HEK293T (cell line): ENCODE measurements at places on chromosomes 12 and 14.

GRCh38 chr12:17016116-17016864, 410.3 kb upstream of the LMO3 start:
- no peak for DNase-seq

- no peak for DNase-seq
These were observed 76.7 kb upstream of the ELK3 start for GRCh38 chr12:96117460-96117859.

DNA sequence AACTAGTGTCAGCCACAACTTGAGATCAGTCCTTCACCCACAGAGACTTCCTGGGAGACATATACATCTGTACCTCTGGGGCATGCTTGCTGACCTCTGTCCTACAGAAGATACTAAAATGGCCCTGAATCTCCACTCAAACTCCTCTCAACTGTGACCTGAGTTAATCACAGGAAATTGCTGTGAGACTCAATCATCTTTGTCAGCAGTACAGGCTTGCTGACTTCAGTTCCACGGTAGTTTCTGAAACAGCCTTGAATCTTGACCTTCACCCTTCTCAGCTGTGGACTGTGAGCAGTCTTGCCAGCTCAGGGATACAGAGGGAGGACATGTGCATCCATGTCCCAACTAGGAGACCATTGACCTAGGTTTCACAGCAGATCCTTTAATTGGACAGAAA, 1.4 kb upstream of the KLRC1 start:
- DNase-seq, result no peak

GRCh38 chr12:93706824-93707223, 29.6 kb downstream of the CRADD start:
- DNase-seq, result no peak

DNA sequence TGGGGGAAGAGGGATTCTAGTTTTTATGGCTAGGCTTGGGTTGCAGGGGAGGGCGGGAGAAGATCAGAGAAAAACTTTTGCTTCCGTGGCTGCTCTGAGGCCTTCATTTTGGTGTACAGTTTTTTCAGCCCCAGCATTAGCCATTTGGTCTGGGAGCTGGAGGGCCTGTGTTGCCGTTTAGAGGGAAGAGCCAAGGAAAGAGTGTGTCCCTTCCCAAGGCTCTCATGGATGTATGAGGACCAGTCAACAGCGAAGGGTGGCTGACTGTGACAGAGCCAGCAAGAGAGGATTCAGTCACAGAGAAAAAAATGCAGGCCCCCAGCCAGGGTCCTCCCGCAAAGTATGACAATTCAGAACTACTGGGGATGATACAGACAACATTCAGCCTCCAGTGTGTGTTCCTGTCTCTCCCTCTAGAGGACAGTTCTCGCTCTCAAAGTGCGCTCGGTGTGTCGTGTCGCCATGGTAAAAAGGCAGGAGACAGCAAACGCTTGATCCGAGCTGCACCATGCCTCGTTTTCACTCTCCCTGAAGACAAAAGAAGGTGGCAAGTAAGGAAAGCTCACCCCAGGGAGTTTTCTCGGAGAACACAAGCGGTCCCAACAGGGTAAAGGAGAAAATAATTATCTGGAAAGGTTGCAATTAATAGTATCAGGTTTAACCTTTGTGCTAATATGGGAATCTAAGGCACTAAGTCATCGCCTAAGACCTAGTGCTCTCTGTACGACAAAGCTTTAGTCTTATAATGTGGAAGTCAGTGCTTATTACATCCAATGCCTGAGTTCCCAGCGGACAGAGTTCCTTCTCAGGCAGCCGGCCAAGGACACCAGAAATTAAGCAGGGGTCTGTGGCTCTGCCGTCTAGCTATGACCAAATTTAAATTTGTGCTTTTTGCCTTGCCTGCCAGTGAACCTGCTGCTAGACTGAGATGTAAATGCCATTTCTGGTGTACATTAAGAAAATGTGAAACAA, 157.3 kb upstream of the PLXNC1 start:
- DNase-seq, result no peak

DNA sequence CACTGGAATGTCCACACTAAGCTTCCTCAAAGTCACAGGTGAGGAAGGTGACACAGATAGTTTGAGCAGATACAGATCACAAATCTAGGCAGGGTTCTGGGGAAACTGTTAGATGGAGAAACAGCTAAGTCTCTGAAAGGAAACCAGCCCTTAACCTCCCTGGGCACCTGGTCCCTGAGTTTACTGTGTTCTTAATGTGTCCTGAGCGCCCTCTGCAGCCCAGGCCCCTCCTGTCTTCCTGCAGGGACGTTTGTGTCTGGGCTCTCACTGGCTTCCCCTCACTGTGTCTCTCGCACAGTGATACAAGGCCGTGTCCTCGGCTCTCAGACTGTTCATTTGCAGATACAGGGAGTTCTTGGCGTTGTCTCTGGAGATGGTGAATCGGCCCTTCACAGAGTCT, 684.3 kb downstream of the TMEM121 start:
- no peak for DNase-seq

- DNase-seq, result no peak
These were observed 10.3 kb downstream of the CTSG start for GRCh38 chr14:24565766-24566165.

- DNase-seq, result no peak
These were observed 79.0 kb downstream of the WDR20 start for GRCh38 chr14:102218688-102219087.

GRCh38 chr14:103524002-103524935, 1.6 kb upstream of the CKB start:
- no peak for DNase-seq

GRCh38 chr12:105420046-105420445, 89.6 kb downstream of the C12orf75 start:
- DNase-seq, result no peak

DNA sequence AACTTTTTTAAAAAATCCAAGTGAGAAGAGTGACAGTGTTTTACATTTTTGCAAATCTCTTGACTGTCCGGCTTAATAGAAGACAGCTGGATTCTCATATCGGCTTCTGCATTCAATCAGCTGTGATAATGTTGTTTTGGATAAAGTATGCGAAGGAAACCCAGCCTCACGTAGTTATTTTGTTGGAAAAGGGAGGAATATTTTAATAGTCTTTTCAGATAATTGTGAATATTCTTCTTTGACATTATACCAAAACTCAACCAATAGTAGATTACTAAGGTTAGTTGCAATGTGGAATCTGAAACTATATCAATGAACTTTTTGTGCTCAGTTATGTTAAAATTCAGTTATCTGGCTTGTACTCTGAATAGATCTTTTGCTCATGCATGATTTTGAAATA, 276.5 kb downstream of the ZFP36L1 start:
- no peak for DNase-seq

- DNase-seq, result peak; percentile 20
These were observed 55.9 kb upstream of the SEL1L start for GRCh38 chr14:81589381-81590065.

DNA sequence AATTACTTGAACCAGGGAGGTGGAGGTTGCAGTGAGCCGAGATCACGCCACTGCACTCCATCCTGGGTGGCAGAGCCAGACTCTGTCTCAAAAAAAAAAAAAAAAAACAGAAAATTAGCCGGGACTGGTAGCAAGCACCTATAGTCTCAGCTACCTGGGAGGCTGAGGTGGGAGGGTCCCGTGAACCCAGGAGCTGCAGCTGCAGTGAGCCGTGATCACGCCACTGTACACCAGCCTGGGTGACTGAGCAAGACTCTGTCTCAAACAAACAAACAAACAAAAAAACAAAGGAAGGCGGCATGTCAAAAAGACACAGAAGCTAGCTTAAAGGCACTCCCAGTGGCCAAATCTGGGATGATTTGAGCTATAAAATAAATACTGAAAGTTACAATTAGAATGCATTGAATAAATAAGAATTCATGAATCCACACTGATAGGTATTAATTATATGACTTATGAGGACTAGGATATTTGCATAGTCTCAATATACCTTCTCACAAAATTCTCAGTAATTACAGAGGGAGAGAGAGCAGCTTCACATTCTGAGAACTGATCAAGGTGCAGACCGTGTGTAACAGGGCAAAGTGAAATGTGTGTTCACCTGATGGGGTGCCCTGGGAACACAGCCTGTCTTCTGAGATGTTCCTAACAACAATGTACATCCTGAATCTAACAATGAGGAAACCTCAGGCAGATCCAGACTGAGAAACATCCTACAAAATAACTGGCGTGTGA, 42.7 kb upstream of the GPR132 start:
- DNase-seq, result no peak

GRCh38 chr14:62691647-62692489, 353.4 kb downstream of the KCNH5 start:
- DNase-seq, result peak; percentile 20

DNA sequence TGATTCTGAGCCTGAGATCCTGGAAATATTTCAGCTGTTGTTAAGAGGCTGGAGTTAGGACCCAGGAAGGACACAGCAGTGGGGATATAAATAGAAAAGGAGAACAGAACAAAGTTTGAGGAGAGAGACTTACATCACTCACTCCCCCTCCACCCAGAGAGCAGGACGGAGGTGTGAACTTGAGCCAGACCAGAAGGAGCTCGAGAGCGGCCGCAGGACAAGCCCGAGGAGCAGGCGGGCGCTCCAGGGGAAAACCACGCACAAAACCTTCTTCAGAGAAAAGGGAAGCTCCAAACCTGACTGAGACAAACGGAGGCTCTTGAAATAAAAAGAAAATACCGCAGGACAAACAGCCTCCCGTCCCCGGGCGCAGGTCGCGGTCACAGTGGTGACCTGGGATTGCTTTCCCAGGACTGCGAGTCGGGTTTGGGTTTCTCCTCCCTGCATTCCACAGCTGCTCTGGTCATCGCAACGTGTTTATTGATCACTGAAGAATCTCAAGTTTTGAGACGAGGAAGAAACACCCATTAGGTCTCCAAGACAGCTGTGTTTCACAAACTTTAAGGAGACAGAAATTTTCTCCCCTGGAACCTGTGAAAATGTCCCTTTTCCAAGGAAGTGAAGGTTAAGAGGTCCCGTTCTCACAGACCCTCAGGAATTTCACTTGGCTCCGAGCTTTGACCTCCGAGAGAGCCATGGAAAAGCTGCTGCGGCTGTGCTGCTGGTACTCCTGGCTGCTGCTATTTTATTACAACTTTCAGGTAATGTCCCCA, at the start of gene ADGRD1:
TSS of gene ADGRD1 (plus strand) at position 137 of the 773 bp plus-strand sequence. CDS start at position 696, 559 bp downstream.
- DNase-seq, result no peak

DNA sequence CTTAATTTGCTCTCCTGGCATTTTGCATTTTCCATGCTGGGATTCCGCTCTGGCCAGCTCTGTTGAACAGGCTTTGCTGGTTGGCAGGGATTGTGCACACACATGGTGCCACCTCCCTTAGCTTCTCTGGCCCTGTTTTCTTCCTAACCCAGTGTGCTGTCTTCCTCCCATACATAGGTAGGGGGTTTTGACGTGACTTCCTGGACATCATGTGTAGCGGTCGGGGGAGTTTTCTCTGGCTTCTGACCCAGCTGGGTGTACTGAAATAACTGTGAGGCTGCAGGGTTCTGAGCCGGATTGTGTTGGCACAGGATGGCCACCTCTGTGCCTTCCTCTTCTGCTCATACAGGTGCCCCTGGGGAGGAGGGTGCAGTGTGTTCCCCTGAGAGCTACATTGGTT, 25.7 kb downstream of the C14orf132 start:
- no peak for DNase-seq

DNA sequence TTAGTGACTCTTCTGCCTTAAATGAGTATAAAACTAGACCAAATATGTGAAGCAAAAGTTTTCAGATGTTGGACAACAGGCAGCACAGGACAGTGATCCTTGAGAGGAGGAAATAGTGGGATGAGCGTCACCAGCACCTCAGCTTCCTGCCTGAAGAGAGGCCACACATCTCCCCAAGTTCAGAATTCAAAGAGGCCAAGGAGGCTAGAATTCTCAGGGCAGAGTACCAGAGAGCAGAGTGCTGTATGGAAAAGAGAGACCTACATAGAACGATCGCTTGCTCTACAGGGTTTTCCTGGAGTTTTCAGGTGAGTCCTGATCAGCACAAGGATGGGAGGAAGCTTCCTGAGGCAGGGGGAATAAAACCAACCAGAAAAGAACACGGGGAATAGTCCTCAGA, 107.0 kb downstream of the PTPRR start:
- no peak for DNase-seq

- no peak for DNase-seq
These were observed 85.4 kb downstream of the PHETA1 start for GRCh38 chr12:111283521-111283920.

DNA sequence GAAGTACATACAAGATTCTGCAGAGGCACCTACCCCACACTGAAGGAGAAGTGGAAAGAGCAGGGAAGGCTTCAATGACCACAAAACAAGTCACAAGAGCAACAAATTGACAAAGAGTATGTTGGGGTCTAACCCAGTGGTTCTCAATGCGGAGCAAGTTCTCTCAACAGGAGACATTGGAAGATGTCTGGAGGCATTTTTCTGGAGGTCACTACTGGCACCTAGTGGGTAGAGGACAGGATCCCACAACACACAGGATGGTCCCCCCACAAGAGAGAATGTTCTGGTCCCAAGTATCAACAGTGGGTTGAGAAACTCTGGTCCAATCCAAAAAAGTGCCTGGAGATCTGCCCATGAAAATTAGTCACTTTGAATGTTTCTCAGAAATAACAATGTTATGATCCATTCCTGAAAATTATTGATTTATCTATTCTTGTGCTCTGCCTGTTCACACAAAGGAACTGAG, 3.4 kb downstream of the SSH1 start:
- no peak for DNase-seq

DNA sequence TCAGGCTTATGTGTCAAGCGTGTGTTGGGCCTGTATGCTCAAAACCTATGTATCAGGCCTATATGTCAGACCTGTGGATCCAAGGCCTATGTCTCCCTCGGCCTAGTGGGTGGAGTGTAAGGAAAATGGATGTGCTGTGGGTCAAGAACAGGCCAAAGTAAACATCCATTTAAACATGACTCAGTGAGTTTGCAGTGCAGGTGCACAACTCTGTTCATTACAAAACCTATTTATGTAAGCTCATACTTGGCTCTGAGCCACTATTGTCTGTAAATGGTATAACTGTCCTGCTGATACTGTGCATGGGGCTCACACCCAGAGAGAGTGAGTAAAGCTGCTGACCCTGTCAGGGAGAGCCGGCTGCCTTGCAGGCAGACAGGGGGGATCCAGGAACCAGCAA, 249.7 kb upstream of the AVPR1A start:
- no peak for DNase-seq

DNA sequence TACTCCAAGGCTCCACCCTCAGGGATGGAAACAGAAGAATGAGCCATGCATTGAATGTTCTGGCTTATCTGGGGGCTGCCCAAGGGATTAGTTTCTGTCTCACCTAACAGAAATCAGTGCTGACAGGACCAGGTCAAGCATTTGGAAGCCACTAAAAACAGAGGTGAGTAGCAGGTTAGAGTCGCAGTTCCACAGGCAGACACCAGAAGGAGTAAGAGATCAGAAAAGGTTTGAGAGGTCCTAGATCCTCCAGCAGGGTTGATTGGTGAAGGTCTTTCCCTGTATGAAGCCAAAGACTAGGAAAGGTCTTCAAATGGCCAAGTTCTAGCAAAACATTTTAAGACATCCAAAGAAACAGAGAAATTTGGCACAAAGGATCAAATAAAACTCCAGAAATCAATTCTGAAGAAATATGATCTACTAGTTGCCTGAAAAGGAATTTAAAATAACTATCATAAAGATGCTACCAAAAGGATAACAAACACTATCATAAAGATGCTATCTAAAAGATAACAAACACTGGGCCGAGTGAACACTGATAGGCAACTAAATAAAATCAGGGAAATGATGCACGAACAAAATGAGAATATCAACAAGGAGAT, 19.5 kb upstream of the TTC9 start:
- peak; percentile 61 for DNase-seq
